Liver (tissue), 10 donors: ENCODE measurements at places on chromosomes 1 and 21. TPM values are rescaled to one million over a fixed set of nuclear protein-coding genes. Genes with fewer than 3 reads are reported as not detected.

GRCh38 chr21:42002421-42002958 is 7.7 kb downstream of the ZBTB21 start:
- no peak for DNase-seq

DNA sequence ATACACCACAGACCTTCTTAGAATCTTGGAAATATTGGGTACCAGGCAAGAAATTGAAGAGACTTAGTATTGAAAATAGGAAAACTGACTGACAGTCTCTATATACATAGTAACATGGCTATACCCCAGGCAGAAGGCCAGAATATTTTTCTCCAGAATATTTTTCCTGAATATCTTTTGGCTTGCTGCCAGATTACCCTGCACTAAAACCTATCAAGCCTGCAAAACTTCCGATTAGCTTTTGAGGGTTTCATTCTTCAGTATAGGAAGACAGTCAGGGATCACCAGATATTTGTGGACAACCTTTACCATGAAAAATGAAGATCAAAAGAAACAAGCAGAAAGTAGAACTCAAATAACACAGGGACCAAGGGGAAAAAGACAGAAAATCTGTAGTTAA is 187.9 kb downstream of the LRRC7 start:
- no peak for DNase-seq

GRCh38 chr1:235021815-235022214 is 106.8 kb downstream of the TOMM20 start:
- no peak for DNase-seq

DNA sequence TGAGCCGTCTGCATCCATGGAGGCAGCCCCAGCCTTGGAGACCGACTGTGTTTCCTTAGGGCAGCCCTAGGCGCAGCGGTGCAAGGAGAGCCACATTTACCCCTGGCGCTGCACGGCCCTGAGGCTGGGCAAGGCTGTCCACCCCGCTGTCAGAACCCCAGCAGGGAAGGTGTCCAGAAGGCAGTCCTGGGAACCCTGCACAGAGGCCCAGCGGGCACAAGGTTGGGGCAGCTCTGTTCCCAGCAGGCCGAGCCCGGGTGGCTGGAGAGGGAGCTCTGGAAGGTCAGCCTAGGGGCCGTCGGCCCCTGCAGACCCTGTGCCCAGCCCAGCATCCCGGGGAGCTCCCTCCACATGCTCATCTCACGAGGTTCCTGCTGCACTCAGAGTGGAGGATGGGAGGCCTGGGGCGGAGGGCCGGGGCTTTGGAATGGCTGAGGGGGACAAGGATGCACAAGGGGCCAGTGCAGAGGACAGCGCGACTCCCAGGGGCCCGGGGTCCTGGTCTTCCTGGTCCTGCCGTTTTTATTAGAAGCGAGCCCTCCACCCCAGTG is 19.9 kb upstream of the SAMD11 start:
- DNase-seq: no peak

The CRYAA gene
- 0.57 TPM for polyA plus RNA-seq

The PHC2 gene
- polyA plus RNA-seq: 19.1 TPM

The NASP gene
- 34.9 TPM for polyA plus RNA-seq
